IMR-90 (cell line): ENCODE measurements at places on chromosomes 13 and 19. TPM values are rescaled to one million over a fixed set of nuclear protein-coding genes. Genes with fewer than 3 reads are reported as not detected.

Gene LILRB1
- not detected in 2 replicates for total RNA-seq

DNA sequence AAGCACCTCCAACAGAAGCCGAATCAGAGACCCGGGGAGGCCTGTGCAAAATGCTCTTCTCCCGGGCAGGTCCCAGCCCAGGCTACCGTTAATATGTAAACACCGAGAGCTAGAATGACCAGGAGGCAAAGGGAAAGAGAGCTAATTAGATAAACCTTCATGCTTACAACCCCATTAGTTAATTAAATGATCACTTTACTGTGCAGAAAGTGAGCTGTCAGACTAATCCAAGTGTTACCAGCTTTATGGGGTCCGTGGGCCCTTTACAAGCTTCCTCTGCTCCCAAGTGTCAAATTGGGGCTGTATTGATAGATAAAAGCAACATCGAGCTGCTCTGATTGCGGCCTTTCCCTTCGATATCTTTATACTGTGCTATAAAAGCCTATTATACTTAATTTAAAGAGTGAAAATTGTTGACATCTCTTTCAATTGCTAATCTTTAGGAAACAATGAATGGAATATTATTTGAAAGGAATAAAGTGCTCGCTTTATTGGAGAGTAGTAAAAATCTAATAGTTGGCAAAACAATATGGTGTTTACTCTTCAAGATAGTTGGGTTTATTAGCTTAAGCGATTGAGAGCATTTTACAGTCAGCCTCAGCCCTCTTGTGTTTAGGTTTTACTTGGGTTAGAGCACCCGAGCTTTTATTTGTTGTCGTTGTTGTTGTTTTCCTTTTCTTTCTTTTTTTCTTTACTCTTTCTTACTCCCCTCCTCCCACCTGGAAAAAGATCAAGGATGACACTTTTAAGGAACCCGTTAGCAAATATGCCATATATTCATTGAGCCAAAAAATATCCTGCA is 189.3 kb upstream of the GPR12 start:
- no peak overlapping the region for H3K27ac ChIP-seq
- H3K4me1 ChIP-seq: no peaks in the 10 kb centered on the region
- H3K27me3 ChIP-seq: peaks cover 14% of the 10 kb centered on the region
- DNase-seq: no peak
- no peaks in the 10 kb centered on the region for H3K36me3 ChIP-seq

GRCh38 chr19:31166206-31166605 is 183.0 kb downstream of the TSHZ3 start:
- no peaks in the 10 kb centered on the region; the same call in 1 of the 2 replicates for H3K4me1 ChIP-seq
- H3K4me3 ChIP-seq: no peak overlapping the region
- no peak for DNase-seq
- H3K27me3 ChIP-seq: no peaks in the 10 kb centered on the region; the same call in 1 of the 2 replicates

DNA sequence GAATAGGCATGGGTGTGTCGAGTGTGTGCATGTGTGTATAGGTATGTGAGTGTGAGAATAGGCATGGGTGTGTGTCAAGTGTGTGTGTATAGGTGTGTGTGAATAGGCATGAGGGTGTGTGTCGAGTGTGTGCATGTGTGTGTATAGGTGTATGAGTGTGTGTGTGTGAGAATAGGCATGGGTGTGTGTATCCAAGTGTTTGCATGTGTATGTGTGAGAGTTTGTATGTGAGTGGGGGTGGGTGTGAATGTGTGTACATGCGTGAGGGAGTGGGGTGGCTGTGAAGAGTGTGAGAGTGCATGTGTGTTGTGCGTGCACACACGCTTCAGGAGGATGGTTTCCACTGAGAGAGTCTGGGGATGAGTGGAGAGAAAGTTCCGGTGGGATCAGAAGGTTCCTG is 13.5 kb downstream of the EVI5L start:
- DNase-seq: no peak
- H3K27me3 ChIP-seq: no peaks in the 10 kb centered on the region
- no peak overlapping the region for H3K4me3 ChIP-seq

Gene RFPL4A
- total RNA-seq: not detected in 2 replicates

Gene A1BG
- total RNA-seq: 4.5 and 6.4 TPM in 2 replicates

- H3K4me3 ChIP-seq: no peak overlapping the region
- no peaks in the 10 kb centered on the region for H3K27me3 ChIP-seq
- DNase-seq: no peak
- H3K27ac ChIP-seq: no peak overlapping the region
- H3K36me3 ChIP-seq: no peaks in the 10 kb centered on the region
Observed at GRCh38 chr13:96216543-96216942, 126.6 kb downstream of the HS6ST3 start.

GRCh38 chr19:14412996-14413692 is 6.0 kb downstream of the DDX39A start:
- H3K27me3 ChIP-seq: no peaks in the 10 kb centered on the region
- H3K36me3 ChIP-seq: peaks cover 48% of the 10 kb centered on the region
- H3K4me3 ChIP-seq: no peak overlapping the region

DNA sequence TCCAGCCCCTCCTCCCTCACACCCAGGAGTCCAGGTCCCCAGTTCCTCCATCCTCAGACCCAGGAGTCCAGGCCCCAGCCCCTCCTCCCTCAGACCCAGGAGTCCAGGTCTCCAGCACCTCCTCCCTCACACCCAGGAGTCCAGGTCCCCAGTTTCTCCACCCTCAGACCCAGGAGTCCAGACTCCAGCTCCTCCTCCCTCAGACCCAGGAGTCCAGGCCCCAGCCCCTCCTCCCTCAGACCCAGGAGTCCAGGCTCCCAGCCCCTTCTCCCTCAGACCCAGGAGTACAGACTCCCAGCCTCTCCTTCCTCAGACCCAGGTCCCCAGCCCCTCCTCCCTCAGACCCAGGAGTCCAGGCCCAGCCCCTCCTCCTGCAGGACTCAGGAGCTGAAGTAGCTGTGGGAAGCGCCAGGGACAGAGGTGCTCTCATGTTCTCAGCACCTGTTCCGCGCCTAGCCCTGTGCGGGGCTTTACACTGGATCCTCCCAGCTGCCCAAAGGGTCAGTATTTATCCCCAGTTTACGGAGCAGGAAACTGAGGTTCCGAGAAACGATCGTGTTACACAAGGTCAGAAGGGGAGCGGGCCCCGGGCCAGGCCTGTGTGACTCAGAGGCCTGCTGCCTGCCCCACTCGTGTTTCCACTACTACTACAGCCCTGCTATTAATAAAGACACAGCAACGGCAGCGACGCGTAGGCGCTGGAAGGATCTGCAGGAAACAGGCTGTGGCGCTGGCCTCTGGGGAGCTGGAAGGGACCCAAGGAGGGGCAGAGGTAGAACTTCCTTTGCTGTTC is 1.7 kb upstream of the SBK3 start:
- peak; percentile 84 for DNase-seq
- H3K27ac ChIP-seq: peak overlapping the region; percentile 48; the same call in 1 of the 2 replicates
- H3K27me3 ChIP-seq: no peaks in the 10 kb centered on the region
- peaks cover 26% of the 10 kb centered on the region for H3K4me1 ChIP-seq
- H3K4me3 ChIP-seq: no peak overlapping the region

GRCh38 chr13:35479038-35479492 is 2.6 kb upstream of the MAB21L1 start:
- H3K4me1 ChIP-seq: no peaks in the 10 kb centered on the region
- H3K36me3 ChIP-seq: no peaks in the 10 kb centered on the region
- H3K27me3 ChIP-seq: peaks cover 42% of the 10 kb centered on the region
- no peak overlapping the region for H3K27ac ChIP-seq

GRCh38 chr19:30529876-30530275 is 157.7 kb downstream of the ZNF536 start:
- H3K27ac ChIP-seq: no peak overlapping the region
- no peak overlapping the region for H3K4me3 ChIP-seq
- no peak for DNase-seq
- no peaks in the 10 kb centered on the region for H3K27me3 ChIP-seq

DNA sequence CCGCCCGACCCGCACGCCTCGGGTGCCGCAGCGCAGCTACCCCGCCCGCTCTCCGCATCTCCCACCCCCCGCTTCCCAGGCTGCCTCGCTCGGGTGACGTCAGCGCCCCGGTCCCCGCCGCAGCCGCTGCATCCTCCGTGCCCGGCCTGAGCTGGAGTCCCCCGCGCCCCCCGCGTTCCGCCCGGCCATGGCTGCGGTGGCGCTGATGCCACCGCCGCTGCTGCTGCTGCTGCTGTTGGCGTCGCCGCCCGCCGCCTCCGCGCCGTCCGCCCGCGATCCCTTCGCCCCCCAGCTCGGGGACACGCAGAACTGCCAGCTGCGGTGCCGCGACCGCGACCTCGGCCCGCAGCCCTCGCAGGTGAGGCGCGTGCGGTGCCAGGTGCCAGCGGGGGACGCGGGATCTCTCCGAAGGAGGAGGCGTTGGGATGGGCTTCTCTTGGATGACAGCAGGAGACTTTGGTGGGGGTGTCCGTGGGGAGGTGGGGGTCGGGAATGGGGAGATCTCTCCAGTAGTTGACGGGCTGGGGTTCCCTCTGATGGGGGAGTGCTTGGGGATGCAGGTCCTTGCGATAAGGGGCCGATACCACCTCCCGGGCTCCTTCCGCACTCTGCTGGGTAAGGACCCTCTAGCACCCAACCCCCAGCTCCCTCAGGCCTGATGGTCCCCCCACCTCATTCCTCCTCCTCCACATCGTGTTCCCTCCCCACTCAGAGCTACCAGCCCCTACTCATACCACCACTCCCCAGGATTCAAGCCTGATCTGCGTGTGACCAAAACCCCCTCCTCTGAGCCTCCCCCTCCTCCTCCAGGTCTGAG is at the start of gene TMEM59L:
Gene TMEM59L, plus strand, starts transcription at position 99 of the 817 bp plus-strand sequence. Its CDS starts 89 bp downstream, at position 188.
- peaks cover 57% of the 10 kb centered on the region for H3K27me3 ChIP-seq
- DNase-seq: no peak
- no peak within 1 kb of the TSS; the same call in 1 of the 2 replicates for H3K27ac ChIP-seq
- H3K36me3 ChIP-seq: no peaks in the 10 kb centered on the region
- peaks cover 7% of the 10 kb centered on the region; the same call in 1 of the 2 replicates for H3K4me1 ChIP-seq

- no peak for DNase-seq
- H3K27ac ChIP-seq: no peak overlapping the region
- H3K4me3 ChIP-seq: no peak overlapping the region
- peaks cover 64% of the 10 kb centered on the region for H3K36me3 ChIP-seq
- H3K4me1 ChIP-seq: no peaks in the 10 kb centered on the region
- no peaks in the 10 kb centered on the region for H3K27me3 ChIP-seq
Observed at GRCh38 chr19:45522010-45522941, 15.0 kb downstream of the VASP start.

Gene SERP2
- total RNA-seq: 0.54 and 0.56 TPM in 2 replicates

- no peak overlapping the region for H3K4me3 ChIP-seq
- H3K36me3 ChIP-seq: no peaks in the 10 kb centered on the region
- no peak for DNase-seq
- H3K27me3 ChIP-seq: no peaks in the 10 kb centered on the region
- no peak overlapping the region for H3K27ac ChIP-seq
- H3K4me1 ChIP-seq: no peaks in the 10 kb centered on the region
Observed at GRCh38 chr19:51750400-51751094, 1.1 kb downstream of the FPR1 start.

GRCh38 chr19:45508417-45508860 is 1.2 kb downstream of the VASP start:
- H3K36me3 ChIP-seq: peaks cover 6% of the 10 kb centered on the region
- peaks cover 11% of the 10 kb centered on the region for H3K4me1 ChIP-seq
- H3K27ac ChIP-seq: peak overlapping the region; percentile 94

DNA sequence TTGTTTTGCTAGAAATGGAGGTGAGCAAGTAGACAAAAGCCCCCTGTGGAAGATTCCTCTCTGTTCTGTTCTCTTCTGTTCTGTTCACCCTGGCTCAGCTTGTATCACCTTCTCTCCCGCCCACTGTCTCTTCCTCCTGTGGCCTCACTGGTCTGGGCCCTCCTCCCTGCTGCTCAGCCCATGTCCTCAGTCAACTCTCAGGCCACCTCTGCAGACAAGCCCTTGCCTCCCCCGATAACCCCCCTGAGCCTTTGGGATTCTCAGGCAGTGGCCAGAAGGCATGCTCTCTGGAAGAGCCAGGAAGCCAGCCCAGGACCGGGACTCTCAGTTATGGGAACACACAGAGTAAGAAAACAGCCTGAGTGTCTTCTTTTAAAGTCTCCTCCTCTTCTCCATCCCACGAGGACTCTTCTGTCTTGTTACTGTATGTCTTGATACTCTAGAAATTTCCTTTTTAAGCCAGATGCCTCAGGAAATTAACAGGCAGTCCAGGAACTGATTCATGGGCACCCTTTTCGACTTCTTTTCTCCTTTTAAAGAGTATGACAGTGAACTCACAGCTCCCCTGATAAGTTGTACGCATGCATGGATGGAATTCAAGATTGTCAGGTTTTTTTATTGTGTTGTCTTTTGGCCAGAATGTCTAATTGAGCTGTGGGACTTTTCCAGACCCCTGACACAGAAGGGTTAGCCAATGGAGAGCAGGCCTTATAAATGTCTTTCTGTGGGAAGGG is 33.7 kb downstream of the SHISA2 start:
- H3K36me3 ChIP-seq: no peaks in the 10 kb centered on the region
- no peak overlapping the region for H3K4me3 ChIP-seq

Gene SEMA6B
- total RNA-seq: 0.18 and 0.28 TPM in 2 replicates

DNA sequence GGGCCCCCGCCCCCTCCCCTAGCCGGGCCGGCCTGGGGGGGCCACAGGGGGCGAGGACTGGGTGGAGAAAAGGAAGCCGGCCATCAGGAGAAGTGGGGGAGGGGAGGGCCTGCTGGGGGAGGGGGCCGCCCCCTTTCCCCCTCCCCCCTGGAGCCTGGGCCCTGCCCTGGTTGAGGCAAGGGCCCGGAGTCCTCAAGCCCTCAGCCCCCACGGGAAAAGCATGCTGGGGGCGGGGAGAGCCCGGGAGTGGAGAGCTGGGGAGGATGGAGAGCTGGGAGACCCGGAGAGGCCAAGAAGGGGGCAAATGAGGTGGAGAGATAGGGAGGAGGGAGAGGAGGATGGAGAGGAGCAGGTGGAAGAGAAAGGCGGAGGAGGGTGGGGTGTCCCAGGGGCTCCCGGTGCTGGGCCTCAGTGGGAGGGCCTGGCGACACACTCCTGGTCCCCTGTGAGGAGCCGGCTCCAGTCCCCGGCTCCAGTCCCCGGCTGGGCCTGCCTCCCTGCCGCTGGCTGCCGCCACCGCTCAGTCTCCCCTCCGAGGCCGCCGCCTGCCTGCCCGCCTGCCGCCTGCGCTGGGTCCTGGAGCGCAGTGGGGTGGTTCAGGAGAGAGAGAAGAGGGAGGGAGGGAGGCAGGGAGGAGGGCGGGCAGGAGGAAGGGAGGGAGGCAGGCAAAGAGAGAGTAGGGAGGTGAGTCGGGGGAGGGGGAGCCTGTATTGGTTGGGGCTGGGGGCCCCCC is at the start of gene GRIK5:
Gene GRIK5, minus strand, starts transcription at position 588 of the 733 bp plus-strand sequence. CDS start 4,436 bp downstream, outside the sequence.
- no peaks in the 10 kb centered on the region for H3K4me1 ChIP-seq
- peaks cover 54% of the 10 kb centered on the region for H3K27me3 ChIP-seq
- H3K27ac ChIP-seq: no peak within 1 kb of the TSS
- no peak for DNase-seq
- no peak within 1 kb of the TSS for H3K4me3 ChIP-seq
- H3K36me3 ChIP-seq: no peaks in the 10 kb centered on the region

DNA sequence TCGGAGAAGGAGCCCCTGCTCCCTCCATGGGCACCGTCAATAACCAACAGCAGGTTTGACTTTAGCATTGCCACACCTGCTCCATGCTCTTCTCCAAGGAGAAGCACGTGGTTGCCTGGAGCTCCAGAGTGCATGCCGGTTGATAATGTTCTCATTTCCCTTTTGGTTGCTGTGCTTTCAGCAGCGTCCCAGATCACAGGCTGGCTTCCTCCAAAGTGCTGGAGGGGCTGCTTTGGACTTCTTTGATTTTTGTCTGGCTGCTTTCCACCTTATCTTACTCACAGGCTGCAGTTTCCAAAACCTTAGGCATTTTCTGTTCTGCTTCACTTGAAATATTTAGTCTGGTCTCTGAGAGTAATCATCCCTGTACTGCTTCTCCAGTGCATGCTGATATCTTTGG is 123.8 kb upstream of the IRS2 start:
- H3K36me3 ChIP-seq: no peaks in the 10 kb centered on the region
- H3K27me3 ChIP-seq: peaks cover 3% of the 10 kb centered on the region; the same call in 1 of the 2 replicates
- no peak overlapping the region for H3K27ac ChIP-seq
- peaks cover 1% of the 10 kb centered on the region; the same call in 1 of the 2 replicates for H3K4me1 ChIP-seq
- no peak overlapping the region for H3K4me3 ChIP-seq

Gene ZNF223
- 6.1 and 16.5 TPM in 2 replicates for total RNA-seq

GRCh38 chr13:46389457-46390451 is 2.7 kb upstream of the RUBCNL start:
- H3K4me3 ChIP-seq: no peak overlapping the region
- no peaks in the 10 kb centered on the region for H3K4me1 ChIP-seq
- H3K27ac ChIP-seq: no peak overlapping the region
- DNase-seq: no peak
- H3K27me3 ChIP-seq: peaks cover 39% of the 10 kb centered on the region
